Central memory CD8-positive, alpha-beta T cell (primary cell): ENCODE measurements at places on chromosomes 6 and 20.

DNA sequence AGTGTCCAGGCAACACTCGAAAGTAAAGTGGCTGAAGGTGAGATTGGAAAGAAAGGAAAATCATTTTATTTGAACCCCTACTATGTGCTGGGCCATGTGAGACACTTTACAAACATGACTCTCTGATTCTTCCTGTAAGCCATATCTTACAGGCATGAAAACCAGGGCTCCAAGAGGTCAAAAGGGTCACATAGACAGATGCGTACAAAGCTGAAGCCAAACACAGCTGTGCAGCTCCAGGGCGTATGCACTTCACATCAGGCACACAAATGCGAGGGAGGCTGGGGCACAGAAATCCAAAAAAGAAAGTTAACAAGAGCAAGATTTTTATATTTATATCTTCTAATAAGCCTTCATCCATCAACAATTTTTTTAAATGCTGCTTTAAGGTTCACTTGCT, 176.5 kb downstream of the PHACTR1 start:
- DNase-seq: no peak

DNA sequence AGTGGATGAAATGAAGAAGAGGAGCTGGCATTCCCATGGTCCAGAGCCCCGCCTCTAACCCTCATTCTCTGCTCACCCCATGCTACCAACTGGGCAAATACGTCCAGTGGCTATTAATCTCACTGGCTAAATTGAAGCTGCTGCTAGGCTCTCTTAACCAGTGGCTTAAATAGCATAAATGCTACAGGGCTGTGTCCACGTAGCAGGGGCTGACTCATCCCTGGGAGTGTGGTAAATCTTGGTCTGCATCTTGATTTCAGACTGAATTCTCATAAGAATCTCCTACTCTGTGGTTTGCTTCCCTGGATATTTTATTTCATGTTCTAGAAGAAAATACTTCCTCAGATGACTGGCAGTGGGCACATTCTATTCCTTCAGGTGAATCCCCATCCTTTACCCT, 193.1 kb upstream of the ARG1 start:
- no peak for DNase-seq

GRCh38 chr6:39476151-39476550, 153.6 kb upstream of the KCNK16 start:
- DNase-seq: no peak

DNA sequence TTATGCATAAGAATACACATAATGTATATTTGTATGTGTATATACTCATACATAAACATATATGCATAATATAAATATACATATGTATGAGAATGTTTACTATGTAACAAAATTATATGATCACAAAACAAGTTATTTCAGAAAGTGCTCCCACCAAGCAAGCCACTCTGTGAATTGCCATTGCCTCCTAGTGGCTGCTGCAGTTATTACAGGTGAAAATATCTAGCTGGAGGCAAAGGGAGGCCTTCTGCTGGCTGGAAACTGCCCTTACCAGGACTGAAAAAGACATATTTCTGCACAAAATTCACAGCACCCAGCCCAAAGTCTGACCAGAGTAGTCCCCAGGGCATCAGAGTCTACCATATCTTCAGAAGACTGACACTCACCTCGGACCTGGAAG, 14.4 kb upstream of the ADAM33 start:
- DNase-seq: no peak

GRCh38 chr6:131173680-131174079, 38.4 kb downstream of the AKAP7 start:
- DNase-seq: no peak

- no peak for DNase-seq
Measured at GRCh38 chr6:165846123-165846966, 183.3 kb upstream of the PDE10A start.

GRCh38 chr6:16168121-16168520, 39.2 kb downstream of the MYLIP start:
- DNase-seq: no peak

DNA sequence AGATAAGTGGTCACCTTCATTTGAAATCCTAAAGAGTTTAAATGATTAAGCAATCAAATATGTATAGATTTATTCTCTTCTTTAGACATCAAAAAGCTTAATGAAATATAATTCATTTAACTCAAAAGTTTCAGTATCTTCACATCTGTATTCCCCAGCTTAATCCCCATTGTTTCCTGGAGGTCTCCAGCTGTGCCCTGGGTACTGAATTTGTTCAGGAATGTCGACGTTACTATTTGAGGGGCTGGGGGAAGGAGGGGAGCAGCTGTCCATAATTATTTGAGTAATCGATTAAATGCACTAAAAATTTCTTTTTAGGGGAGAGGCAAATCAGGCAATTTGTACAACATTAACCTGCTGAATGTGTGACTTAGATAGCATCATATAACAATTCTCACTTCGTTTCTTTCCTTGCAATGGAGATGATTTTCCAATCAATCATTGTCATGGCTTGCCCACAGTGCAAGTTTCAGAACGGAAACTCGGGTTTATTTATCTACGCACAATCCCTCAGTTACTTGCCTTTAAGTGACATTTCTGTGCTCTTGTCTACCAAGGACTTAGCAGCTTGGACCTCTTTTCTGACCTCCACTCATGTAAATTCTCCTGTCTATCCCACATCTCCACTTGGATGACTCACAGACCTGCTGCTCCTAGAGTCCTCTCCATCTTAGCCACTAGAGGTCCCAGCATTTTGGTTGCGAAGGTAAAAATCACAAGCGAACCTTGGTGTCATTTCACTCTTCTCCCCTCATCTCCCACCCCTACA, 3.9 kb downstream of the DOK5 start:
- no peak for DNase-seq

GRCh38 chr6:117728626-117729025, 53.4 kb downstream of the NUS1 start:
- no peak for DNase-seq

DNA sequence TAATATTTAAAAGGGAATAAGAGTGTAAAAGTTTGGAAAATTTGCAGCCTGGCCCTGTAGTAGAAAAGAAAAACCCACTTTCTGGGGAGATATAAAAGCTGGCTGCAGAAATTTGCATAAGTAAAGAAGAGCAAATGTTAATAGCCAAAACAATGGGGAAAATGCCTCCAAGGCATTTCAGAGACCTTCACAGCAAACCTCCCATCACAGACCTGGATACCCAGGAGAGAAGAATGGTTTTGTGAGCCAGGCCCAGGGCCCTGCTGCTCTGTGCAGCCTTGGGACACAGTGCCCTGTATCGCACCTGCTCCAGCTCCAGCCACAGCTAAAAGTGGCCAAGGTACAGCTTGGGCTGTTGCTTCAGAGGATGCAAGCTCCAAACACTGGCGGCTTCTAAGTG, 113.8 kb downstream of the BTBD9 start:
- no peak for DNase-seq

- DNase-seq: no peak
Measured at GRCh38 chr6:24802271-24803059, 3.7 kb upstream of the ARMH2 start.

DNA sequence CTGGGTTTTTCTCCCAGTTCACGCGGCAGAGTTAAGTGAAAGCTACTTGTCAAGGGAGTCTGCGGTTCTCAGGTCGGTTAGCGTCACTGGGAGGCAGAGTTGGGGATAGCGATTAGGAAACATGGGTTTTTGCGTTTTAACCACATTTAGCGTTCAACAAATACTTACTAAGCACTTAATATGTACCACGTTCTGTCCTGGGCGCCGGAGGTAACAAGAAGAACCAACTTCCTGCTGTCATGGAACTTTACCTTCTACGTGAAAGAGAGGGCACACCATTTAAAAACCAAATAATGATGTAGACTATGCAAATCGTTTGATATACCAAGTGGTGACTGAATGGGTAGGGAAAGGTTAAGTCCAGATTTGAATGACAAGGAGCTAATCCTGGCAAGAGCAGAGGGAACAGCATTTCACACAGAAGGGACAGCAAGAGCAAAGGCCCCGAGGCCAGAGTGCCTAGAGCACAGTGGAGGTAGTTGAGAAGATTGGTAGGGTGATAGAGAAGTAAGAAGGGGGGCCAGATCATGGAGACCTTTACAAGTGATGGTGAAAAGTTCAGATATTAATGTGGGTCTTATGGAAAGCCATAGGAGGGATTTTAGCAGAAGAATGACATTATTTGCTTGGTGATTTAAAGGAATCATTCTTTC, 744 bp downstream of the RIOK1 start:
- no peak for DNase-seq

GRCh38 chr20:41958391-41958790, 340.2 kb upstream of the CHD6 start:
- DNase-seq: no peak

DNA sequence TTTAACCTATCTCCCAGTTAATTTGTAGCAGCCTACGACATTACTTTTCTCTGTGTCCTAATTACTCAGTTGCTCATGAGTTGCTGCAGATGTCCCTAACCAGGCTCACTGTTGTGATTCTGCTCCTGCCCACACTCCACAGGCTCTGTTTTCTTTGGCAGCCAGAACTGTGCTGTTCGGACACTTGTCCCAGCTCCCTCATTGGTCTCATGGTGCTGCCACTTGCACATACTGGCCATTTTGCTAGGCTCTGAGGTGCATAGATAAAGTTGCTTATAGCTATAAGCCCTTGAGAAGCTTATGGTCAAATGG, 55.0 kb downstream of the NOX3 start:
- no peak for DNase-seq

DNA sequence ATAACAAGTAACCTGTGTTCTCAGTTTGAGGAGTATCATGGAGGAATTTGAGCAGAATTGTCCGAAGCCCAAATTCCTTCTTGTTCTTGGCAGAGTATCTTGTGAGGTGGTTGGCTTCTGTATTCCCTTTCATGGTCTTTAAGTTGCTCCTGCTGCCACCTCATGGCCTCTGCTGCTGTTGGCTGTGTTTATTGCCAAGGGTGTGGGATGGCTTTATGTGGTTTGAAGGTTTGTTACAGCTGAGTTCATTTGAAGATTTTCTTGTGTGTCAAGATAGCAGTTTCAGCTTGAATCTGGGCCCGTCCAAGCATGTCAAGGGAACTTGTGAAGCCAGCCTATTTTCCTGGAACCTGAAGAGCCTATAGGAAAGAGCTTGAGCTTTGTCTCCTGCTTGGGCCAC, 20.2 kb upstream of the TTK start:
- DNase-seq: no peak

- DNase-seq: no peak
Measured at GRCh38 chr20:57317316-57317788, 12.3 kb upstream of the SPO11 start.

DNA sequence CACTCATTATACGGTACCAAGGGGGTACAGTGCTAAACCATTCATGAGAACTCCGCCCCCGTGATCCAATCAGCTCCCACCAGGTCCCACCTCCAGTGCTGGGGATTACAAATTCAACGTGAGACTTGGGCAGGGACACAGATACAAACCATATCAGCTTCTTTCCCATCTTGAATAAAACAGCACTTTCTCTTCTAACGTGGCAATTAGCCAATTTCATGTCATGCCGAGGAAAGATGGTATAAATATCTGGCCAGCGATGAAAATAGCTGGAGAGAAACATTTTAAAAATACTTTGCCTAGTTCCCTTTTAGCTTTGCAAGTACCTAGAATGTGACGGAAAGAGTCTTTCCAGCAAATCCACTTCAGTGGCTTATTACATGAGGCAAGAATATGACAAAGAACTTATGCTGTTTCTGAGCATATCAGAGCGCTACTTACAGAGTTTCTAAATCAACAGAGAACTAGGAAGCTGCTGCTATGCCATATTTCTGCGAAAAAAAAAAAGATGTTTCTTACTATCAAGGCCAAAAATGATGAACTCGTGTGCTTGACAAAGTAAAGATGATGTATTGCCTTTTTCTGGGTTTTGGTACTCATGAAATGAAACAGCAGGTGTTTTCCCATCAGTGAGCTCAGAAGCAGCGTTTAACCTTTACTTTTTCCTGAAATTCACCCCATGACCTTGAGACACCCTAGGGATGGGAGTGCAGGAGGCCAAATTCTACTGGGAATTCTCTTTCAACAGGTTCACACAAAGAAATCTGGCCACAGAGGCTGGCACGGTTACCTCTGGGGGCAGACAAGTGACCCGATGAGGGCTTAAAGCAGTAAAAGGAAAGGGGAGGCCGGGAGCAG, 37.9 kb downstream of the AGPAT4 start:
- DNase-seq: no peak

DNA sequence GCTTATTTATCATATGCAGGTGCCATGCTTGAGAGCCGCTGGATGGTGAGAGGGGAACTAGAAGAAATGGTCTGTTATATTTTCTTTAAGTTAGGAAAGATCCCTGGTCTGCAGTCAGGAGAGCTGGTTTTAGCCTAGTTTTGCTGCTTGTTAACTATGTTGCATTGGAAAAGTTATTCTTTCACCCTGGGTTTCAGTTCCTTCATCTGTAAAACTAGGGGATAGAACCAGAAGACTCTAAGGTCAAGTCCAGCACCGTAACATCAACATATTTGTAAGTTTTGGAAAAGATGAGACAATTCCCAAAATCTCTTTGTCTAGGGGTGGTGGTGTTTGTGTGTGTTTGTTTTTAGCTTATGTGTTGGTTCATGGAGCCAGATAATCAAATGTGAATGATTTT, 304.0 kb downstream of the QKI start:
- DNase-seq: no peak

GRCh38 chr20:13017883-13018535, 9.2 kb downstream of the SPTLC3 start:
- DNase-seq: no peak

GRCh38 chr20:53622247-53623133, 28.9 kb upstream of the ZNF217 start:
- DNase-seq: no peak

GRCh38 chr20:4090756-4091489, 75.6 kb upstream of the RNF24 start:
- DNase-seq: no peak

DNA sequence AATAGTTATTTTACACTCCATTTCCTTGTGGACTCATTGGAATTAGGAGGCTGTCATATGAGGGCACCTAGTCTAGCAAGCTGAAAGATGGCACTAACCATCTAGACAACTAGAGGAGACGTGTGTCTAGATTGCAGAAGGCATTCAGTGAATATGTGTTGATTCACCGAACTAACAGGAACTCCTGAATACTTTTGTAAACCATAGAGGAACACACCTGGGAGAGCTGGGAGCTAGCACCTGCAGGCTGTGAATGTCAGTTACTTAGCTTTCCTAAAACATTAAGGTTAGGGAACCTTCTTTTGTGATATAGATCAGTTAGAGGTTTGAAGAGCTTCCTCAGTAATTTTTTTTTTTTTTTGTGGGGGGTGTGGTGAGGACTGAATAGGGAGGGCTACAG, 7.7 kb downstream of the OPN5 start:
- DNase-seq: no peak

- DNase-seq: no peak
Measured at GRCh38 chr20:61684583-61685235, 381.0 kb downstream of the TAF4 start.

DNA sequence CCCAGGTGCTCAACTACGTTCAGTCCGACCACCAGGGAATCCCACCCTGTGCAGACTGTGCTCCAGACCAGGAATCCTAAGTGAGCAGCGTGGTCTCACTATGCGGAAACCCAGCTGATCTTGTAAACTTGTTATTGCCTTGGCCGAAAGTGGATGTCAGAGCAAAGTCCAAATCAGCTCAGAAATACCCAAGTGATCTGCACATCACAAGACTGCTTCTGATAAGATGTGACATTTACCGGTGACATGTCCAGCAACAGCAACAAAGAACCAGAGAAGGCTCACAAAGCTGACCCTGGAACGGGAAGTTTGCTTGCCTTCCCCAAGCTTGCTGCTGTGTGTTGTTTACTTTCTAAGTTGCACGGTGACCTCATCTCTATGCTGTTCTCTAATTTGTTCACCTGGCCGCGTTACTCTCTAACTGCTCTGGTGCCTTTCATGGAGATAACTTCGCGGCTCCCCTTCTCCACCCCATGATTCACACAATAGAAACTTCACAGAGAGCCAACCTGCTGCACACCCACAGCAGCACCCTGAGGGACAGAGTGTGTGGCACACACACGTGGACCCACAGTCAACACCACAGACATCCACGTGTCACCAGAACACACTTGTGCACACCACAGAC, 1.7 kb downstream of the BNIP5 start:
- no peak for DNase-seq
